ENCODE measurements at places on chromosomes 6 and 20. TPM values are rescaled to one million over a fixed set of nuclear protein-coding genes. Genes with fewer than 3 reads are reported as not detected.

SLC17A9 gene
- total RNA-seq = 2.0 TPM

USP49 gene
- total RNA-seq = 2.4 TPM

BCAS4 gene
- 15.5 TPM for total RNA-seq

FILIP1 gene
- 0.52 TPM for total RNA-seq

PSORS1C2 gene
- not detected for total RNA-seq

TUBE1 gene
- 13.6 TPM for total RNA-seq

MSH5 gene
- 2.7 TPM for total RNA-seq

TMC2 gene
- total RNA-seq = 0.09 TPM

WFDC5 gene
- total RNA-seq = not detected

ZNF391 gene
- 1.0 TPM for total RNA-seq

ISM1 gene
- under 0.01 TPM for total RNA-seq

OR2J3 gene
- total RNA-seq = not detected

SYCP2 gene
- total RNA-seq = 0.17 TPM

DSP gene
- 0.16 TPM for total RNA-seq

RIPPLY2 gene
- total RNA-seq = not detected

CRIP3 gene
- 0.77 TPM for total RNA-seq

RNF144B gene
- total RNA-seq = 0.79 TPM

POU5F1 gene
- total RNA-seq = not detected

LHFPL5 gene
- total RNA-seq = not detected

CD93 gene
- total RNA-seq = under 0.01 TPM

IP6K3 gene
- total RNA-seq = not detected

BTNL2 gene
- total RNA-seq = not detected

FOXF2 gene
- total RNA-seq = 31.2 TPM

SLC24A3 gene
- total RNA-seq = not detected

CDH26 gene
- 0.34 TPM for total RNA-seq

CST4 gene
- not detected for total RNA-seq

GRM1 gene
- total RNA-seq = 0.17 TPM

NR2E1 gene
- not detected for total RNA-seq

MRPS26 gene
- 46.0 TPM for total RNA-seq

TBPL1 gene
- 13.4 TPM for total RNA-seq

PCK1 gene
- not detected for total RNA-seq

GUCA1A gene
- not detected for total RNA-seq
